Activated B cell treated with CpG ODN at 0.5 μM for 24 hours (primary cell): ENCODE measurements at places on chromosomes 12 and 14.
A peak's percentile ranks its signal among the peaks of the same experiment; 100 is the strongest.

GRCh38 chr12:118377021-118377883, 897 bp downstream of the SUDS3 start:
- peaks cover 36% of the 10 kb centered on the region for H3K36me3 ChIP-seq
- H3K4me1 ChIP-seq: peaks cover 33% of the 10 kb centered on the region
- peak overlapping the region; percentile 88 for H3K27ac ChIP-seq

DNA sequence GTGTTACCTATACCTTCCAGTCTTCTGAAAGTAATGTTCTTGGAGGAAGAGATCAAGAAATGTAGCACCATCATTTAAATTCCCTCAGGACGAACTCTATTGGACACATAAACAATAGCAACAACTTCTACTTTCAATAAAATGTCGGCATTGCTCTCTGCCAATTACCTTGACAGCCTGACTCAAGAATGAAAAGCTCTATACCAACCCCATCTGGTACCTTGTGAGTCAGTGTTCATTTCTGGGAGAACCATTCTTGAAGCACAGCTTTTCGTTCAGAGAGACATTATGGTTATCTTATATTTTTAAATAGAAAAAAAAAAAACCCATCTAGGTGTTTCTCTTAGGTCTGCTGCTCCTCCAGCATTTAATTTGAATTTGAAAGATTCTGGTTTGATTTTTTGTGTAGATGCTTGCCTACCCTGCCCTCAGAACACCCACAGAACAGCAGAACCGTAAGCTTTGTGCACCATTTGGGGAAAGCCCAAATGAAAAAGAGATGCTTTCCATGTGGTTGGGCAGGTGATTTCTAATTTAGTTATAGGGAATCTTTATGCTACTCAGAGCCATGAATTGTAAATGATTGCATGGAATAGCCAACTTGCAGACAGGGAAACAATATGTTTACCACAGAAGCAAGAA, 156.0 kb downstream of the SAMD4A start:
- no peak overlapping the region for H3K4me3 ChIP-seq
- H3K27ac ChIP-seq: no peak overlapping the region
- H3K36me3 ChIP-seq: peaks cover 2% of the 10 kb centered on the region
- H3K27me3 ChIP-seq: no peaks in the 10 kb centered on the region

- peaks cover 18% of the 10 kb centered on the region for H3K4me1 ChIP-seq
- H3K36me3 ChIP-seq: no peaks in the 10 kb centered on the region
- peak within 1 kb of the TSS; percentile 87 for H3K4me3 ChIP-seq
- peak within 1 kb of the TSS; percentile 24 for H3K27ac ChIP-seq
- peaks cover 55% of the 10 kb centered on the region for H3K27me3 ChIP-seq
- DNase-seq: peak; percentile 67
These were observed at the start of gene PRICKLE1 for GRCh38 chr12:42589465-42590329. Gene PRICKLE1 (minus strand): TSS chr12:42589746. CDS start chr12:42472516, 117,230 bp downstream.

DNA sequence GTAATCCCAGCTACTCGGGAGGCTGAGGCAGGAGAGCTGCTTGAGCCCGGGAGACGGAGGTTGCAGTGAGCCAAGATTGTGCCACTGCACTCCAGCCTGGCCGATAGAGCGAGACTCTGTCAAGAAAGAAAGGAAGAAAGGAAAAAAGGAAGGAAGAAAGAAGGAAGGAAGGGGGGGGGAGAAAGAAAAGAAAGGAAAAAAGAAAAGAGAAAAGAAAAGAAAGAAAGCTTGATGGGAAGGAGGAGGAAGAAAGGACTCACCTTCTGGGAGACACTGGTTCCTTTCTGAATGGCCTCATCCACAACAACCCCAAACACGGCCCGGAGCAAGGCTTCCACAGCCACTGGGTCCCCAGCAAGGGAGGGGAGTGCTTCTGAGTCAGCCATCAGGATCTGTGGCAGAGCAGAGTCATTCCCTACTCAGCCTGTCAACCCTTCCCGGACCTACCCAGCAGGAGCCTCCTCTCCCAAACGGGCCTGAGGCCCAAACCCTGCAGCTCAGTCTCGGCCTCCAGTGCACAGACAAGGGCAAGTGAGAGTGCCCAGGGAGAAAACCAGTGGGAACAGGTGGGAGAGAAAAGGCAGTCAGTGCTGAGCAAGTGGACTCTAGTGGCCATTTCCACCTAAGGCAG, 7.3 kb upstream of the ZNF740 start:
- H3K27ac ChIP-seq: no peak overlapping the region
- no peaks in the 10 kb centered on the region for H3K27me3 ChIP-seq
- no peak for DNase-seq

GRCh38 chr14:67461341-67461985, 27.1 kb downstream of the TMEM229B start:
- no peaks in the 10 kb centered on the region for H3K36me3 ChIP-seq
- no peak for DNase-seq
- peaks cover 5% of the 10 kb centered on the region for H3K27me3 ChIP-seq
- no peaks in the 10 kb centered on the region for H3K4me1 ChIP-seq
- no peak overlapping the region for H3K4me3 ChIP-seq

GRCh38 chr12:58811346-58811745, 109.0 kb downstream of the LRIG3 start:
- no peak overlapping the region for H3K27ac ChIP-seq
- H3K36me3 ChIP-seq: no peaks in the 10 kb centered on the region
- H3K4me3 ChIP-seq: no peak overlapping the region
- H3K27me3 ChIP-seq: no peaks in the 10 kb centered on the region

DNA sequence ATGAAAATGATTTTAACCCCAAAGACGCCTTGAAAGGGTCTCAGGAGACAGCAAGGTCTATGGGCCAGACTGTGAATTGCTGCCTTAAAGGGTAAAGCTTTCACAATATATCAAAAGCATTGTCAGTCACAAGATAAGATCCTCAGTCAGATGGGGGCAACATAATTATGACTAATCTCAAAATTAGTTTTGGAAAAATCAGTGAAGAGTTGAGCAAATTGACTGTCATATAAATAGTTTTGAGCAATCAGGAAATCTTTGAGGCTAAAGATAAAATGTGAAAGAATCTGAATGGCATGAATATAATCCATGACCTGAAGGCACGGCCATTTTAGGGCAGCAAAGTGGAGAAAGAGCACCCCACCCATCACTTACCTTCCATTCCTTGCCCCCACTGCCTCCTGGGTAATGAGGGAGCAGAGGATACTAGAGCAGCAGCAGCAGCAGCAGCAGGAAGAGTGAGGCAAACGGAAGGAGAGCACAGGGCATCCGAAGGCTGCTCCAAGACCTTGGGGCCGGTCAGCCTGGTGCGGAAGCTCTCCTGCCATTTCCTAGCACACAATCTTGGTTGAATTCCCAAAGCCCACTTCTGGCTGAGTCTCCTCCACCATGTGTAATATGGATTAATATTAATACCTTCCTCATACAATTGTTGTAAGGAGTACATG, 7.0 kb downstream of the STON2 start:
- H3K4me3 ChIP-seq: no peak overlapping the region
- peaks cover 5% of the 10 kb centered on the region for H3K27me3 ChIP-seq
- H3K27ac ChIP-seq: no peak overlapping the region

DNA sequence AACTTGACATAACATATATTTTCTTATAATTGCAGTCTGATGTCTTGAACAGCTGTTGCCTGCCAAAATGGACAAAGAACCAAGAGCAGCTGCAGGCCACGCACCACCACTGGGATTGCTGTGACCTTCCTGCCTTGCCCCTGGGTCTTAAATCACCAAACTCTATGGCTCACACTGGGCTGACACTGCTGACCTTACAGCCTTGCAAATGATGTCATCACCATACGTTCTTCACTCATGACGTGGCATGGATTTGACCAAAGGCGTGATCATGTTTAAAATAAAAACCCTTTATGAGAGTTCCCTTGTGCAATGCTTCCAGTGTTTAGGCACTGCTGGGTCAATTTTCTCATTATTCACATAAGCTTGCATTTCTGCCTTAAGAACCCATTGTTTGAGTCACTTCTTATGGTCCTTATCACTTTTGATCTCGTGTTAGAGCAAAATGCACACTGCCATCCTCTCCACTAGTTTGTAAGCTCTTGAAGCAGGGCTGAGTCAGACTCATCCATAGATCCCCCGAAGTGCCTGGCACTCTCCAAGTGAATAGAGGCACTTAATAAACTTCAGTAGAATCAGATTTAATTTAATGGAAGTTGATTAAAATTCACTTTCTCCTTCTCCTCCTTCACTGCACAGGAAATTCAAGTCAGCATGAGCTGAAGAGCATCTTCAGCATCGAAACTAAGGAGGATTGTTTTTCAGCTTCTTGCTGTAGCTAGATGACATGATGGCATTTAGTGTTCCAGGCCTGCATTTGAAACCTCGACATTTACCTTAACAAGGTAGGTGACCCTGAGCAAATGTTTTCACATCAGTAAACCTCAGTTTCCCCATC, 132.4 kb upstream of the PZP start:
- no peaks in the 10 kb centered on the region for H3K27me3 ChIP-seq
- H3K4me3 ChIP-seq: no peak overlapping the region
- no peak for DNase-seq
- H3K4me1 ChIP-seq: no peaks in the 10 kb centered on the region

GRCh38 chr12:102343361-102344121, 136.8 kb downstream of the IGF1 start:
- no peak overlapping the region for H3K4me3 ChIP-seq
- H3K27me3 ChIP-seq: peaks cover 7% of the 10 kb centered on the region
- no peak for DNase-seq
- no peaks in the 10 kb centered on the region for H3K36me3 ChIP-seq

DNA sequence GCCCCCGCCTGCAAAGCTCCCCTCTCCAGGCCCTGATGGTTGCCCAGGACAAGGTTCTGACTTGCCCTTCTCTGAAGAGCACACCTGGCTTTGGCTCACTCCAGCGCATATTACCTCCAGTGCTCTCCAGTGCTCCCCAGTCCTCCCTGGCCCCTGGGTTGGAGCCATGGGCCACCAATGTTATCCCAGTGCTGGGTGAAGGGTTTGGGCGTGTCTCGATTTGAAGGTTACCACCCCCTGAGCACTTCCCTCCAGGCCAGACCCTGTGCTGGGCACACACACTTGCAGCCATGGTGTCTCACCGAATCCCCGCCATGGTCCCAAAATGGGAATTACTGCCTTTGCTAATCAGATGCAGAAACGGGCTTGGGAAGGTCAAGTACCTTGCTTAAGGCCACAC, 11.1 kb downstream of the RITA1 start:
- H3K27me3 ChIP-seq: no peaks in the 10 kb centered on the region
- no peak overlapping the region for H3K4me3 ChIP-seq
- H3K4me1 ChIP-seq: peaks cover 15% of the 10 kb centered on the region
